ENCODE measurements at places on chromosomes 4 and X. TPM values are rescaled to one million over a fixed set of nuclear protein-coding genes. Genes with fewer than 3 reads are reported as not detected.
A peak's percentile ranks its signal among the peaks of the same experiment; 100 is the strongest.

DNA sequence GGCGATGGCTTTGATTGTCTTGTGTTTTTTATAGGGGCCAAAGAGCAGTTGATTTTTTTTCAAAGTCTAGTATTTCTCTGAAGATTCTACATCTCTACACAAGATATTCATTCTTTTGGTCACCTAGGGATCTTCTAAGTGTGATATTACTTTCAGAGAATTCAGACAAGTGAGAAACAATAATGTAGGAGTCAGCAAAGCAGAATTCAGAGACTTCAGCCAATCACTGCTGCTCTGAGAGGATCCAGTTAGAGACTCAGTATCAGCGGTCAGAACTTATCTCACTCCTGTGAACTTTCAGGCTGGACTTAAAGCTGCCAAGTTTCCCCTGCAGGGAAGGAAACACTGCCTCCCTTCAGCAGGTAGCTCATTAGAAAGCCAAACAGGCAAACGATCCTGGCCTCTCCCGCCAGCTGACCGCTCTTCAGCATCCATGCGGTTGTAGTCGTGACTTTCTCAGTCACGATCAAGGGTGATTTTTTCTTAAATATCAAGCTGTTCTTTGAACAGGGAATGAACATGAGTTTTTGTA, 59.2 kb downstream of the NSUN7 start:
- H3K27me3 ChIP-seq = no peaks in the 10 kb centered on the region
- H3K4me1 ChIP-seq = no peaks in the 10 kb centered on the region
- no peak overlapping the region for H3K27ac ChIP-seq
- H3K36me3 ChIP-seq = peaks cover 2% of the 10 kb centered on the region
- no peak for DNase-seq
- H3K4me3 ChIP-seq = no peak overlapping the region

- H3K27me3 ChIP-seq = peaks cover 19% of the 10 kb centered on the region
- no peaks in the 10 kb centered on the region for H3K4me1 ChIP-seq
- H3K27ac ChIP-seq = no peak overlapping the region
- no peak overlapping the region for H3K4me3 ChIP-seq
Measured at GRCh38 chrX:47690175-47690574, 31.2 kb upstream of the UXT start.

DNA sequence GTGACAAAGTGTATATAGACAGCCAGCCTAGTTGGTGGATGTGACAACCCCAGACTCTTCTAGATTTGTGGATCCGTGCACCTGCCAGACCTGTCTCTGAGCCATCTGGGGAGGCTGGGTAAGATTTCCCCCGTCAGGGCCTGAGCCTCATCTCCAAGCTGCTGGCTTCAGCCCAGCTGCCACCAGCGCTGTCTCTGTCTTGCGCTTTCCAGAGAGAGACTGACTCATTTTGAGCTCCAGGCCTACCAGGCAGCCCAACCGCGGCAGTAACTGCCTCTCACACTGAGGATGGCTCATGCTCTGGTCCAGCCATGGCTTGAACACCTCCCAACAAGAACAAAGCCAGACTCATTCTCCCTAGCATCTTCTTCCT, 26.4 kb downstream of the NOP14 start:
- no peaks in the 10 kb centered on the region for H3K27me3 ChIP-seq
- DNase-seq = no peak
- H3K4me1 ChIP-seq = peaks cover 40% of the 10 kb centered on the region
- peak overlapping the region; percentile 97 for H3K27ac ChIP-seq
- peak overlapping the region; percentile 100 for H3K4me3 ChIP-seq

DNA sequence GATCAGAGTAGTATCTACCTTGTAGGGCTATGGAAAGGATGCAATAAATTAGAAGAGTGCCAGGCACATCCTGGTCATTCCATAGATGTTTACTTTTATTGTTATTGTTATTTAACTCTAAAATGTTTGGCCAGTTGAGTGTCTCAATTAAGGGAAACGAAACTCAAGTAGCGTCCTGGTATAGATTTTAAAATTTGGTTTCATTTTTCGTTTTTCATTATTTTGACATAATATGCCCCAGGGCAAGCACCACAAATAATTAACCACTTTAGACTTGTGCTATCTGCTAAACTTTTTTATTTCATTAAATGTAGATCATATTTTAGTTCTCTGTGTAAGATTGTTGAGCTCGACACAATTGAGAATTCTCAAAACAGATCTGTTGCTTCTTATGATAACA, 179.7 kb upstream of the PRPS2 start:
- H3K27me3 ChIP-seq = no peaks in the 10 kb centered on the region
- no peaks in the 10 kb centered on the region for H3K4me1 ChIP-seq
- no peak overlapping the region for H3K27ac ChIP-seq
- DNase-seq = no peak
- H3K4me3 ChIP-seq = no peak overlapping the region

- H3K4me3 ChIP-seq = no peak overlapping the region
- H3K27ac ChIP-seq = no peak overlapping the region
- H3K36me3 ChIP-seq = no peaks in the 10 kb centered on the region
- no peaks in the 10 kb centered on the region for H3K4me1 ChIP-seq
Measured at GRCh38 chrX:46256875-46257274, 288.3 kb downstream of the ZNF674 start.

- H3K27ac ChIP-seq = no peak overlapping the region
- H3K4me3 ChIP-seq = no peak overlapping the region
- no peaks in the 10 kb centered on the region for H3K36me3 ChIP-seq
- no peaks in the 10 kb centered on the region for H3K27me3 ChIP-seq
- H3K4me1 ChIP-seq = no peaks in the 10 kb centered on the region
- no peak for DNase-seq
Measured at GRCh38 chrX:44747317-44747716, 96.5 kb upstream of the DUSP21 start.

DNA sequence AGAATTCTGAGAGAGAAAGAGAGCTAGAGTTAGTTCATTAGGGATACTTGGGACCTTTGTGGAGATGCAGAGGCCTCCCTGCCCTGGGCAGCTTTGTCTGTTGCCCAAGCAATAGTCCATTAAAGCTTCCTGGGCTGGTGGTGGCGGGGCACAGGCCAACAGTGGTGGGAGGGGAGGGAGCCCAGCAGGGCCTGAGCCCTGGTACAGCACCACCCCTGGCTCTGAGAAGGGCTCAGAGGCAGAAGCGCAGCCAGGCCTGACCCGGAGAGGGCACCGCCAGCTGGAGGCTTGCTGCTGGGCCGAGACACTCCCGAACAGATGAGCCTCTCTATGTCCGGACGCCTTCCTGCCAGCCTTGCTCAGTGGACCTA, 65.3 kb downstream of the EFNB1 start:
- H3K4me3 ChIP-seq = peak overlapping the region; percentile 50
- H3K4me1 ChIP-seq = peaks cover 16% of the 10 kb centered on the region
- DNase-seq = peak; percentile 24

DNA sequence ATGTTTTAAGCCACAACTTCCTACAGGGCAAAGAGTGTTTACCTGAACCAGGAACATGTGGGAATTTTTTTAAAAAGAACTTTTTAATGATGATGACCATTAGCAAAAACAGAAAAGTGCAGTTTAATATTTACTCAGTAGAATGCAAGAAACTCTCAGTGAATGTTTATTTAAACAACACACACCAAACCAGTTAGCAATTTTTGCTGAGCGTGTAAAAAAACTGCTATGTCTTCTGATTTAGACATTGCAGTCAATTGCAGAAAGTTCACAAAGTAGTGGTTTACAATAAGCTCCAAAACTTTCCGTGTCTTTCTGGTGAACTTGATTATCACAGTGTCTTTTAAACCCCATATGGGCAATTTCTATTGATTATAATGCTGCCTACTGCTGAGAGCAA, 273.7 kb upstream of the DIAPH2 start:
- H3K4me3 ChIP-seq = no peak overlapping the region
- no peak overlapping the region for H3K27ac ChIP-seq
- no peaks in the 10 kb centered on the region for H3K27me3 ChIP-seq
- H3K4me1 ChIP-seq = no peaks in the 10 kb centered on the region
- DNase-seq = no peak
- no peaks in the 10 kb centered on the region for H3K36me3 ChIP-seq

GRCh38 chr4:5973486-5974220, 44.6 kb downstream of the C4orf50 start:
- no peaks in the 10 kb centered on the region for H3K4me1 ChIP-seq
- no peak overlapping the region for H3K27ac ChIP-seq
- no peak for DNase-seq
- H3K27me3 ChIP-seq = no peaks in the 10 kb centered on the region

DNA sequence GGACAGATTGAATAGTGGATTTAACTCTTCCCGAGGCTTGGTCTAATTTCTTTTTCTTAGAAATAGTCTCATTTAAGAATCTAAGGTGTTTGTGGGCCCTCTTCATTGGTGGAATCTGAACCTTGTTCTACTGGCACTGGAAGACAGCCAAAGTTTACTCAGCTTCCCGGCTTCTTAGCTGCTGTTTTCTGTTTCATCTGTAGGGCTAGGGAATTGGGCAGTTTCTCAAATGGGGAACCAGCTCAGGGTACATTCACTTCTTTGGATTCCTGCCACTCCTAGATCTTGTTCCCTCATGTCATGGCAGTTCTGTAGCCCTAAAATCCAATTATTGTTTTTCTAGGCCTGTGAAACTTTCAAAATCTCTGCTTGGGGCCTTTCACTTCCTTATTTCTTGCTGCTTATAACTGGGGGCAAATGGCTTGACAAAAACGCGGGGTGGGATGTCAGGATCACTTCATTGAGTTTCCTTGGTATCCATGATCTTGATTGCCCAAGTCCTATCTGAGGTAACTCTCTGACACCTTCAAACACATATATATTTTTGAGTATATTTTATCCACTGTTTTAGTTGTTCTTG, 985.0 kb downstream of the C4orf33 start:
- H3K4me3 ChIP-seq = no peak overlapping the region
- no peaks in the 10 kb centered on the region for H3K36me3 ChIP-seq
- H3K27ac ChIP-seq = no peak overlapping the region
- DNase-seq = no peak

GRCh38 chrX:12936947-12937346, 30.5 kb downstream of the TLR8 start:
- H3K36me3 ChIP-seq = no peaks in the 10 kb centered on the region
- no peaks in the 10 kb centered on the region for H3K4me1 ChIP-seq
- no peak for DNase-seq
- H3K27me3 ChIP-seq = no peaks in the 10 kb centered on the region
- H3K27ac ChIP-seq = no peak overlapping the region

GRCh38 chr4:3257556-3258482, 8.9 kb downstream of the MSANTD1 start:
- no peak overlapping the region for H3K27ac ChIP-seq
- no peak overlapping the region for H3K4me3 ChIP-seq
- no peaks in the 10 kb centered on the region for H3K27me3 ChIP-seq
- no peaks in the 10 kb centered on the region for H3K4me1 ChIP-seq

DNA sequence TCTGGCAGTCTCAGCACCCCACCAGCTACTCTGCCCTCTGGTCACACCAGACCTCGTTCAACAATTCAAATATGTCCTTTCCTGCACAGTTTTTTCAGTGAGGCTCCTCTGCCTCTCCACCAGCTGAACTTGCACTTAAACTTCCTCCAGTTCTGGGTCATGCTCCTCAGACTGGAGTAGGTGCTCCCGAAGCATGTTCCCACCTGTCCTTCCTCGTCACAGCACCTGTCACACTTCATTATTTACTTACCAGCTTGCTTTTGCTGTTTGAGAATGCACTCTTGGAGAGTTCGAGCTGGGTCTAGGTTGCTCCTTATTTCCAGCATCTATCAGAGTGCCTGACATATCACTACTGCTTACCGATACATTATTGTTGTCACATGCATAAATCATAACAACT, 144.8 kb upstream of the TTC29 start:
- H3K36me3 ChIP-seq = no peaks in the 10 kb centered on the region
- no peaks in the 10 kb centered on the region for H3K27me3 ChIP-seq
- H3K4me1 ChIP-seq = no peaks in the 10 kb centered on the region
- no peak overlapping the region for H3K4me3 ChIP-seq

- peaks cover 30% of the 10 kb centered on the region for H3K4me1 ChIP-seq
- no peak for DNase-seq
- no peaks in the 10 kb centered on the region for H3K27me3 ChIP-seq
- peak overlapping the region; percentile 18 for H3K27ac ChIP-seq
- H3K36me3 ChIP-seq = peaks cover 10% of the 10 kb centered on the region
Measured at GRCh38 chr4:139018971-139019758, 3.6 kb downstream of the NOCT start.

GRCh38 chr4:3213106-3213425, 35.9 kb upstream of the MSANTD1 start:
- DNase-seq = no peak
- no peaks in the 10 kb centered on the region for H3K27me3 ChIP-seq
- no peak overlapping the region for H3K27ac ChIP-seq
- peaks cover 98% of the 10 kb centered on the region for H3K36me3 ChIP-seq
- H3K4me1 ChIP-seq = no peaks in the 10 kb centered on the region

DNA sequence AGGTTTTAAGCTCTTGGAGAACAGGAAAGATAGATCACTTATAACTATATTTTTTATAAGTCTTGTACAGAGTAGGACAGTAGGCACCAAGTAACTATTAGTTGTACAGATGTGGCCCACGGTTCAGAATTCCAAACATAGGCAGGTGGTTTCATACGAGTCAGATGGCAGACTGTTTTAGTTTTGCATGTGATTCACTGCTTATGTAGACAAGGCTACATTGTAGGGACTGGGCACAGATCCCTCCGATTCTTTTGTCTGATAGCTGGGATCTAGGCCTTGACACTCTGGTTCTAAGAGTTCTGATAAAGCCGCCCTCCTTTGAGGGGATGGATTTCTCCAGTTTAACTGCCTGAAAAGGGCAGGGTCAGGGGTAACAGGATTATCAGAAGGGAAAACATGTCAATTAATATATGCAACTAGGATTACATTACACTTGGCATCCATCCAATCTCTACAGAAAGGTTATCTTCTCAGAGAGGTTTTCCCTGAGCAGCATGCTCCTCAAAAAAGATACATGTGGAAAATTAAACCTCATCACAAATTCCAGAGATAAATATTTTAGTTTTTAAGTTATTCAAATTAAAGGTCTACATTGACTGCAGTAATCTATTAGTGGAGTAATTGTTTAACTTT, 87.8 kb downstream of the SPRY1 start:
- no peaks in the 10 kb centered on the region for H3K36me3 ChIP-seq
- no peaks in the 10 kb centered on the region for H3K27me3 ChIP-seq
- no peak for DNase-seq
- peaks cover 6% of the 10 kb centered on the region for H3K4me1 ChIP-seq
- H3K27ac ChIP-seq = no peak overlapping the region
- H3K4me3 ChIP-seq = no peak overlapping the region

DNA sequence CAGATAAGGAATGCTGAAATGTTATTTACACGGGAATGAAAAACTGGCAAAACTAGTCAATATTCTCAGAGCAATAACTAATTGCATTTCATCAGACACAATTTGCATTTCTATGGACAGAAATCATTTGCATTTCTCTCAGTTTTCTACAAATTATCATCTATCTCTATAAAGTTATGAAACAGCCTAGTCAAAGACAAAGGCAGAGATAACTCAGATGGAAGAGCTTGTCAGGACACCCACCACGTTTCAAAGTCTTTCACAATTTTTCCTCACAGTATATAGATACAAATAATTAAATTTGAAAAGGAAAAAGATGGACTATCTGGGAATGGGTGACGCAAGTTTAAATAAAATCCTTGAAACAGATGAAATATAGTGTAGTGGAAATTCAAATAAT, 230.8 kb downstream of the GASK1B start:
- no peaks in the 10 kb centered on the region for H3K36me3 ChIP-seq
- no peaks in the 10 kb centered on the region for H3K4me1 ChIP-seq
- DNase-seq = no peak

The ACE2 gene
- total RNA-seq = 0.19 TPM

The FAM13A gene
- total RNA-seq = 15.2 TPM

The PROM1 gene
- 0.84 TPM for total RNA-seq

The AVPR2 gene
- total RNA-seq = 1.3 TPM

The TMEM156 gene
- total RNA-seq = not detected

The RAI2 gene
- total RNA-seq = 6.3 TPM

The SRPX2 gene
- 4.9 TPM for total RNA-seq

The FHDC1 gene
- total RNA-seq = 0.27 TPM

The SASH3 gene
- 2.5 TPM for total RNA-seq

The FDCSP gene
- not detected for total RNA-seq

The KLF8 gene
- 2.5 TPM for total RNA-seq

The MAGEB17 gene
- total RNA-seq = not detected

The ARL9 gene
- 0.15 TPM for total RNA-seq

The GATA1 gene
- not detected for total RNA-seq

The TAF9B gene
- total RNA-seq = 13.4 TPM
